ENCODE measurements at places on chromosomes 1 and 21.
A peak's percentile ranks its signal among the peaks of the same experiment; 100 is the strongest.

DNA sequence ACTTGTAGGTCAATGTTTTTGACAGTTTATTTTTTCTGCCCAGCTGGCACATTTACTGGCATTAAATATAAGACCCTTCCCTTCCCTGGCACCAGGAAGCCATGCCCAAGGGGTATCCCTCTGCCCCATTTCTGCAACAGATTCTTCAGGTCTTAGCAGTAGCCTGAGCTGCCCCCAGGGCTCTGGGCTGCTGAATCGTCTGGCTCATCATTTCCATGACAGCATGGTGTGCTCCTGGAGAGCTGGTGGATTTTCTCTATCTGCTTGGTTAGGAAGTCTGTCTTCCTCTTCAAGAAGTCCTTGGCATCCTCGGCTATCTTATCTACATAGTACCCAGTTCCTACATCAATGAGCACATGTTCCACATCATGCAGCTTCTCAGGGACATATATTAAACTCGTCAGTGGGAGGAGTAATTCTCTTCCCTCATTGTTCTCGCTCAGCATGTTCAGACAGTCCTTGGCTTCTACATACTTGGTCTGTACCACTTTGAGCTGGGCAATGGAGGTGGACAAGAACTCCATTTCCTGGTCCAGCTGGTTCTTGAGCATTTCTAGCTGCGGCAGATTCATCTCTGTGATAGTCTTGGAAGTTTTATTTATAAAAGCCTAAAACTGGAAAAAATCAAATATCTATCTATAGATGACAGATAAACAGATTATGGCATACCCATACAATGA, 23.5 kb downstream of the MIA3 start:
- DNase-seq: peak; percentile 15

DNA sequence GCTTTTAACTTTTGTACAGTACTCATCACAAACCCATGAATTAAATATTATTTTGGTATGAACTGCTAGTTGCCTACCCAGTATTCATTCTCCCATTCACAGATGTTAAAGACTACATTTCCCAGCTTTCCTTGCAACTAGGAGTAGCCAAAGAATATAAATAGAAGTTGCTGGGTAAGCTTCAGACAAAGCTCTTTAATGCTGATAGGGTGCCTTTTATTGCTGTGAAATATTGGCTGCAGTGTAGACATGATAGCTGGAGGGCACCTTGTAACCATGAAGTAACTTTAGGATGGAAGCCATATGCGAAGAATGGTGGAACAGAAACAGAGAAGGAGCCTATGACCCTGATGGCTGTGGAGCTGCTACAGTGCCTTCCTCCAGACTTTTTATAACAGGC, 16.7 kb downstream of the JUN start:
- no peak for DNase-seq

- DNase-seq: no peak
These were observed 6.4 kb upstream of the NBPF11 start for GRCh38 chr1:148158341-148159003.

DNA sequence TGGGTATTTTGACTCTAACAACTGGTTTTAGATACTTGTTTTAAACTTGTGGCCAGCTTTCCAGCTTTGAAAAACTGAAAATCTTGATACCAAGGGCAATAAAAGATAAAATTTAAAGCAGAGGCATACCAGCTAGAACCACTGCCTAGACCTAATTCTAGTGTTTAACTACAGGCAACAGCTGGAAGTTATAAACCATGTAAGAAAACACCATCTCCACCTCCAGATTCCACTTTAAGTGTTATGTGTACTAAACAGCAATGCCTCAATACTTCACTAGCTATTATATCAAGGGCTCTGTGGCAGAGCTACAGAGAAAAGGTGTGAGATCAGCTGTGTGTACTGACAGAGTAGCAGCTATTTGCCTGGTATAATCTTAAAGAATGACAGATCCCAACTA, 69.5 kb downstream of the LPAR3 start:
- no peak for DNase-seq

DNA sequence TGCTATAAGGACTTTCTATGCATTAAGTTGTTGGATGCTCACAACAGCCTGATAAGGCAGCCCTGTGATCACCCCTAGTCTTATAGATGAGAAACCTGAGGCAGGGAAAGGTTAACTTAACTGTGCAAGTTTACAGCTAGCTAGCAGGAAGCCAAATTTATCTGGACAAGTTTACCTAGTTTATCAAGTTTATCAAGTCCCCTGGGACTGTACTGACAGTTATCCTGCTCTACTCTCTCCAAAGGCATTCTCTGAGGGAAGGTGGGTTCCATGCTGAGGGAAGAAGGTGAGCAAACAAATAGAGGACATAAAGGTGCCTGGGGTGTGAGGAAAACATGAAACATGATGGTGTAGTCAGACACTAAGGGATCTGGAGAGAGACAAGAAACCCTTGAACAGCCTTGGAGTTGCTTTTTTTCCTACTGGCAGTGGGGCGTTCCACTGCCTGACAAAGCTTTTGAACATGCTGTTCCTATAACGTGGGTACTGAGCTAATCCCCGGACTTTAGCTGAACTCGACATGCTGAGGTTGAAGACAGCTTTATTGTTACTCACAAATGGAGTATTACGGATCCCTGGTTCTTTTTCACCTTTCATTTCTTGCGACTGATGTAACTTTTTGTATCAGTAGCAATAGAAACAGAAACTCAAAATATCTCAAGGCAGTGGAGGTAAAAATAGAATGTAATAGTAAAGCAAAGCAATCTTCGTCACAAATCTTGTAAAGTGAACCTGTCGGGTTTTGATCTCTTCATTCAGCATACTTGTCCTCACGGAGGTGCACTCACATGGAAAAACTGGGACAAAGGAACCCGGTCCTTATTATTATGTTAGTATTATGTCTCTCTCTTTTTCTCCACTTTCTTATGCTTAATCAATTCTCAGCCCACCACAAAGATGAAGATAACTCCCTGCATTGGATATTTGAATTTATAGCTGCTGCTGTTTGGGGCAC, 42.4 kb upstream of the ESRRG start:
- DNase-seq: no peak

- peak; percentile 63 for DNase-seq
These were observed 35.3 kb upstream of the CLIC4 start for GRCh38 chr1:24709791-24710441.

- peak; percentile 11 for DNase-seq
These were observed 46.5 kb upstream of the NUF2 start for GRCh38 chr1:163275222-163275621.

All from M059J (cell line).